ENCODE measurements at places on chromosomes 12 and 14.

DNA sequence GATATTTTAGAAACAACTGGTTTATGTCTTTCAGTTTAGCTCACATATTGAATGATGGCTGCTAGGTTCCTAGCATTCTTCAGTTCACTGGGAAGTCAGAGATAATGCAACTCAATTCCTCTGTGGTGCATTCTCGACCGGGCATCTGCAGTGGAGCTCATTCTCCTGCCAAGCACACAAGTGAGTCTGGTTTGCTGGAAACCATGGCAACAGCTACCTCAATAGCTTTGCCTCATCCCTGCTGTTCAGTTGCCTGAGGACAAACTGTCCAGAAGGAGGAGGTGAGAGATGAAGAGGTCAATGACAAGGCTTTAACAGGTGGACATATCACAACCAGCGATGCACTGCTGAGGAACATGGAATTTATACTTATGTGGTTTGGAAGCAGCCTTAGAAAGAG lies 816.9 kb downstream of the AACS start:
- no peak for DNase-seq

- DNase-seq = no peak
Measured at GRCh38 chr12:104750061-104750460, 208.0 kb downstream of the SLC41A2 start.

GRCh38 chr12:47343684-47344567 lies 264.2 kb upstream of the AMIGO2 start:
- no peak for DNase-seq

DNA sequence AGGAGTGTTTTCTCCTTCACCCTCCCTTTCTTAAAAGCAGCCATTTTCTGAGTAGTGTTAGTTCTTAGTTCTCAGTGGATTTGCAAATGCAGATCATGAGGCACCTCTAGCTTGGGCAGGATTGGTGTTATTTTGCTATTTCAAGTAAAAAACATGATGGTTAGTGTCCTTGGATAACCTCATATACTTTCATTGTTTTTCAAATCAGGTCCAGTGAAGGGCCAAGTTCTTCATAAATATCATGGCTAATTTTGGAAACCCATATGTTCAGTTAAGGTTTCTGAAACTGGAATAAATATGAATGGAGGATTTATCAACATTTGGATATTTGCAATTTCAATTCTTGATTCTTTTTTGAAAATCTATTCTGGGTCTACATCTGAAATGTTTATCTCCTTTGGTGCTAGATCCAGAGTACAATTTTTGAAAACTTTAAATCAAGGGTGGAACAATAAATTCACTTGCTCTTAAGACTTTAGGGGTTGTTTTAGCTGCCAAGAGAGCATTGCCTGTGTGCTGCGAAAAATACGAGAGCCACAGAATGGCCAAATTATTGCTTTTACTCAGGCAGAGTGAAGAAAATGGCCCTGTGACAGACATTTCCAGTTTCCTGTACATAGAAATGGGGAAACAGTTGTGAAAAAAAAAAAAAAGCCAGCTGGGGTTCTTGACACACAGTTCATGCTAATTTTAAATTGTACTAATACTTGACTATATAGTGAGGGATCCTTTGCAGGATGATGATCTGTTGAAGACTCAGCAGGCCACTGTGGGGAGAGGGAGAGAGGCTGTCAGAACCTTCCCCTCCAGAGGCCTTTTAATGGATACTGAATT lies 104.6 kb downstream of the BICD1 start:
- DNase-seq = no peak
